ENCODE measurements at places on chromosomes 12 and 14.

- no peak for DNase-seq
These were observed 57.2 kb upstream of the MAX start for GRCh38 chr14:65159281-65160062.

- DNase-seq = no peak
These were observed 1092.8 kb upstream of the SEL1L start for GRCh38 chr14:82626156-82627066.

DNA sequence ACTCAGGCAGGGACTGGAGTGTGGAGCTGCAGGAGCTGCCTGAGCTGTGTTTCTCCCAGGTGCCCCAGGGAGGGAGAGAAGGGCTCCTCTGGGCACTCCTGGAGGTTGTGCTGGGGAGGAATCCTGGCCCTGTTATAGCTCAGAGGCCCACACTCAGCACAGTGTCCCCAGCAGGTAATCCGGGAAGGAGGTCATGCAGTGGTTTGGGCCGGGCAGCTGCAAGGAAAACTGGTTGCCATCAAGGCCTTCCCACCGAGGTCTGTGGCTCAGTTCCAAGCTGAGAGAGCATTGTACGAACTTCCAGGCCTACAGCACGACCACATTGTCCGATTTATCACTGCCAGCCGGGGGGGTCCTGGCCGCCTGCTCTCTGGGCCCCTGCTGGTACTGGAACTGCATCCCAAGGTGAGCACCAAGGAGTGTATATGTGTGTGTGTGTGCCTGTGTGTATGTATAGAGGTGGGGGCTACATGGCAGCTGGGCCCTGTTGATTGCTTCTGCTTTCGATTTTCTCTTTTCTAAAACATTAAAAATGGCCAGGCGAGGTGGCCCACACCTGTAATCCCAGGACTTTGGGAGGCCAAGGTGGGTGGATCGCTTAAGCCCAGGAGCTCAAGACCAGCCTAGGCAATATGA, 2.0 kb downstream of the AMHR2 start:
- no peak for DNase-seq

GRCh38 chr12:122080149-122081082, 1.9 kb downstream of the MLXIP start:
- DNase-seq = peak; percentile 85

DNA sequence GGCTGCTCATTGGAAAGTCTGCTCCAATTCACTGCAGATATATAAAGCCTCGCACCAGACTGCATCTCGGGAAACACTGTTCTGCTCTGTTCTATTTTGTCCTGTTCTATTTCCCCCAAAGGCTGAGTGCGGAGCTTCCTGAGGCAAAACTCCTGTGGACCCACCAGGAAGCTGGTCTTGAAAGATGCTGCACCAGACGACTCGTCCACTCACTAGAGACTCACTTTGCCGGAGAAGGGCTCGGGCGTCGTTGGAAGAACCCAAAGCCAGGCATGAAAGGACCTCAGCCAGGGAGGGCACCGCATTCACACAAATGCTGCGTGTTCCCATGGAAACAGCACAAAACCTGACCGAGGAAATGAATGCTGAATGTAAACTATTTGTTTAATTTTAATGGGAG, 331.2 kb upstream of the SFSWAP start:
- DNase-seq = no peak

- no peak for DNase-seq
These were observed 102.8 kb downstream of the ZNF664 start for GRCh38 chr12:124075841-124076240.

- no peak for DNase-seq
These were observed 133.6 kb downstream of the TTLL5 start for GRCh38 chr14:75794615-75795038.

DNA sequence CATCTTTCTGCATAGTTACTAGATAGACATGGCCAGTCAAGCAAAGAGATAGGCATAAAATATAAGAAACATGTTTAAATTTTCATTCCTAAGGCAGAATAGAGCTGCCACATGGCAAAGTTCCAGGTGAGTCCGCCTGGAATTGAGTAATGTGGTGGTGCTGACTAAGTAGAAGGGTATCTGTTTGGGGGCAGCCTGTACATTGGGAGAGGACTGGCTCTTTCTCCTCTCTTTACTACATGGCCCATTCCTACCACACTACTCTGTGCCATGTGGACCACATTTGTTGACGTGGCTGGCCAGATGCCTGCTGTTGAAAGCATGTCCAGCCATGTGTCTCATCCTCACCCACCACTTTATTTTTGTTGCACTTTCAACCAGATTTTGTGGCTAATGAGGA, 354.0 kb downstream of the ETNK1 start:
- no peak for DNase-seq

GRCh38 chr12:69739287-69740191, 879 bp downstream of the RAB3IP start:
- peak; percentile 60 for DNase-seq

DNA sequence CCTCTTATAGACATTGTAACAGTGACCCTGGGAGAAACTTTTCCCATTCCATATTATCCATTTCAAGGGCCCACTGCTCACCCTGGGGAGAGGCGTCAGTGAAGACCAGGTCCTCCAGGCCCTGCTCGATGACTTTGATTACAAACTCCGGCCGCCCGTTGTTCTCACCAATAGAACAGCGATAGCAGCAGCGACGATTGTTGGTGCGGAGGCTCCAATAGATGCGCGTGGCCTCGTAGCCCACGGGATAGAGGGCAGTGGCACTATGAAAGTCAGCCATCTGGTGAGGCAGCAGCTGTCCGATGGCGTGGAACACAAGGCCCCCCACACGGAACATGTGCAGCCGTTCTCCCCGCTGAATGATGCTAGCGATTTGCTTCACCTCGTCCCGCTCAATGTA, 7.5 kb upstream of the PRKAG1 start:
- DNase-seq = no peak

GRCh38 chr14:84492685-84493084, 1037.3 kb upstream of the FLRT2 start:
- no peak for DNase-seq

- no peak for DNase-seq
These were observed 227.4 kb downstream of the SUDS3 start for GRCh38 chr12:118603610-118604361.

- no peak for DNase-seq
These were observed 28.1 kb downstream of the SBNO1 start for GRCh38 chr12:123336530-123336929.

DNA sequence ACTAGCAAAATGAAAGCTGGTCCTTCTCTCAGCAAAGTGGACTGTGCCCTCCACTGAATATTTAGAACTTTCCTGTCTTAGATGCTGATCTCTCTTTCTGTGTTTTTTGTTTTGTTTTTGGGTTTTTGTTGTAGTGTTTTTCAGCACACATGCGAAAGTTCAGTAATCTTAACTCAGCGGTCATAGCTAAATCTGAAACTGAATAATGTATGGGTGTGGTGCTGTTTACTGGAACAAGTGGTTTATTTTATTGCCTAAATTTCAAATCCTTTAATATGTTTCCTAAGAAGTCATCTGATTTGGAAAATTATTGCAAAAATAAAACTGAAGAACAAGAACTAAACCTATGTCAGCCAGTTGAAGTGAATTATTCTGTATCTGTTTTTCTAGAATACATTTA, 116.0 kb upstream of the LRIG3 start:
- DNase-seq = no peak

GRCh38 chr12:104822941-104823340, 135.1 kb downstream of the SLC41A2 start:
- DNase-seq = no peak

DNA sequence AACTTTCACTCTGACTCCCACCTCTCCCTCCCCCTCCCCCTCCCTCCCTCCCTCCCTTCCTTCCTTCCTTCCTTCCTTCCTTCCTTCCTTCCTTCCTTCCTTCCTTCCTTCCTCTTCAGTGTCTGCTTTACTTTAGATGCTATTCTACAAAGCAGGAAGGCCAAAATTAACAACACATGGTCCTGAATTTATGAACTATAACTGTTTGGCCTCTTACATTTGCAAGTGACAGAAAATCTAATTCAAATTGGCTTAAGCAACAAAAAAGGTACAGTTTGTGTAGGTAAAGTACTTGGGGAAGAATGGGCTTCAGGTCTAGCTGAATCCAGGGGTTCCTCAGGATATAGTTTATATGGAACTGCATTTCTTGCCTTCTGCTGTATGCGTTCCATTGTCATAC, 673.0 kb downstream of the AACS start:
- DNase-seq = no peak

GRCh38 chr14:70924521-70924920, 17.3 kb downstream of the PCNX1 start:
- DNase-seq = no peak

DNA sequence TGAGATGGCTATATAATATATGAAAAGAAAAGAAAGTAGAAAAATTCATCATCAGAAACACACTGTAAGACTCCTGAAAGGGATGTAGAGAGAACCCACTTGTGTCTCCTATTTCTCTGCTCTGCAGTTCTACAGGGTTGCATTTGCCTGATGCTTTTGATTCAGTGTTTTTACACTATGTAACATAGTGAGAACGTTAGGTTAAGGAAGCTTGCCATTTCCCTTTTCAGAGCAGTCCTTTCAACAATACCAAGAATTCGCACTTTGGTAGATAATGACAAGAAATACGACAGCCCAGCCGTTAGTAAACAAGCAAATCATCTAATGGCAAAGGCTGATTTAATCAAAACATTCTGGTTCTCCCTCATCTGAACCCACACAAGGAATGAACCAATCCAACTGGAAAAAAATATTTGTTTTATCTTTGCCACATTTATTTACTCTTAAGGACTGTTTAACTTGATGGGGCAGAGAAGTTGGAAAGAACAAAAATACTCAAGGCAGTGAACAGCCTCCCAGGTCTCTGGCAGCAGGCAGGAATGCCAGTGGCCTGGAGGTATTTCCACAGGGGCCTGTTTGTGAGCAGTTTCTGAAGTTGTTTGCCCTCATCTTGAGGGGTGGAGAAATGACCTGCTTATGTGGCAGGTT, 30.8 kb upstream of the SOCS2 start:
- no peak for DNase-seq

DNA sequence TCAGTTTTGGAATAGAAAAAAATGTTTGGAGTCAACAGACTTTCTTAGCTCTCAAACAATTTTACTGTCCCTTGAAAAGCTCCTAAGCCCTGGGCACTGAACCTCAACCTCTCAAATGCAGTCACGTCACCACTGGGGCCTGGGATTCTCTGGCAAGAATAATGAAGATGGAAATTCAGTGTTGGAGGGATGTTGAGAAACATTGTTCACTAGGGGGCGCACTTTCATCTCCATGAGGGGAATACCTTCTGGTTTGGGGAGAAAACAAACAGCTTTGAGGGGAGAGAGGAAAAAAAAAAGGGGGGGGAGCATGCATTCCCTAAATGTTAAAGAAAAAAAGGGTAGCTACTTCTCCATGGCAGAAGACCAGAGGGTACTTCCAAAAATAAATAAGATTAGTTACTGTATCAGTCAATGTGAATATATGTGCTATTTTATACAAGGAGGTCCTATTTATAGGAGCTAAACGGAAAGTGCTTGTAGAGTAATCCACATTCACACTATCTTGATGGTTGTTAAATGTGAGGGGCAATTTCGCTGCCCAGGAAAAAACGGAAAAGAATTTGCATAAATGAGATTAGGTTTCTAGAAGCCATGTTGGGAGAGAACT, 5.8 kb upstream of the TBPL2 start:
- peak; percentile 70 for DNase-seq

DNA sequence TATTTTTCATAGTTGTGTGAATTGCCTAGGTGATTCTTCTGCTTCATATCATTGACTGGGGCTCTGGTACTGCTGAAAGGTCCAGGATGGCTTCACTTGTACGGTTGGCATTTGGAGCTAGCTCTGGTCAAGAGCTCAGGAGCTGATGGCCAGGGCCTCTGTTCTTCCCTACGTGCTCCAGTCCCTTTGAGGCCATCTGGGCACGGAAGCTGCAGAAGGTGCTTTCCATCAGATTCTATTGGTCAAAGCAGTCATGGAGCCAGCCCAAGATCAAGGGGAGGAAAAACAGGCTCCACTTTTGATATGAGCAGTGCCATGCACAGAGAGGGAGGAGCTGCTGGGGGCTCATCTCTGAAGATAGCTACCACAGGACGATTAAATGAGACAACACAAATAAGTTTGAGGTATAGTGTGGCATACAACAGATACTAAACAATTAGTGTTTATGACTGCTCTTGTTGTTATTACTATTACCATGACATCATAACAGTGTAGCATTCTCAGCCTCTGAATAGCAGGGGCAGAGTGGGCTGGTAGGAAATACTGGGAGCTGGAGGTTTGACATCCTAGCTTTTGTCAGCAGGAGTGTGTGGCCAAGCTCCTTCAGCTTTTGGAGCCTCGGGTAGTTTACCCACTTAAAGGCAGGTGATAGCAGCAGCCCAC, 10.4 kb downstream of the KRT83 start:
- DNase-seq = no peak

DNA sequence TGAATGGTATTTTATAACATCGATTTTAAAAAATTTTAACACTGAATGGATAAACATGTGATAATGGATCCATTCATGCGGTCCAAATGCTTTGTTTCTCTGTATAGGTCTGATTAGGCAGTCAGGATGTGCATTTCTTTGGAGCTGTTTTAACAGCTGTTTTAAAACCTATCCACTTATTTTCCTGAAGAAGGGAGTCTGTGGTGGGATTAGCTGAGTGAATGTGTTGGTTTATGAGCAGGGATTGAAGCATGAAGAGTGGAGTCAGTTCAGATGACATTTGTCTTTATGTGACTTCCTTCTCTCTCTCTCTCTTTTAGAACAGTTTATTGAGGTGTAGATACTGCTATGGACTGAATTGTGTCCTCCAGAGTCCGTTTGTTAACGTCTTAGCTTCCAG, 37.7 kb downstream of the GLT8D2 start:
- DNase-seq = no peak

GRCh38 chr14:22740020-22740419, 26.5 kb upstream of the OXA1L start:
- DNase-seq = no peak

- DNase-seq = no peak
These were observed 117.6 kb downstream of the CRADD start for GRCh38 chr12:93794738-93795137.

DNA sequence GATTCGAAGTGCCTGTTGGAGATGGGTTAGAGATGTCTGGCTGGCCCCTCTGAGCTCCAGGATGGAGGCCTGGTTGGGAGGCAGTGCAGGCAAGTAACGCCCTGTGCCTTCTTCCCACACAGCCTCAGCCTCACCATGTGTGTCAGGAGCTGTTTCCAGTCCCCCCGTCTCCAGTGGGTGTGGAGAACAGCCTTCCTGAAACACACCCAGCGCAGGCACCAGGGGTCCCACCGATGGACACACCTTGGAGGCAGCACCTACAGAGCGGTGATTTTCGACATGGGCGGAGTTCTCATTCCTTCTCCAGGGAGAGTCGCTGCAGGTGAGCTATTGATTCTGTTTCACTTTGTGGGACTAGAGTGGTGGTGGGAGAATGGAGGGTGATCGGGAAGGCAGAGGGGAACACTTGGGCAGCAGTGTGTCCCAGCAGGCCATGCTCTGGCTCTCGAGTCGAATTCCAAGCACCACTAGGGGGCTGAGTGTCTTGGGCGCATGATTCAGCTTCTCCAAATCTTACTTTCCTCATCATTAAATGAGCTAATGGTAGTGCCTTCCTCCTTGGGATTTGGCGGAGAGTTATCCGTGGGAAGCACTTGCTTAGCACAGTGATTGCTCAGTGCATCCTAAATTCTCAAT, 6.8 kb downstream of the ACAD10 start:
- no peak for DNase-seq

- DNase-seq = no peak
These were observed 266.4 kb upstream of the RGS6 start for GRCh38 chr14:71665781-71666180.

GRCh38 chr14:54475187-54475899, 13.4 kb downstream of the GMFB start:
- DNase-seq = no peak

Data from right atrium auricular region (tissue), 2 donors.